CD4-positive, alpha-beta T cell (primary cell): ENCODE measurements at places on chromosomes 2 and 18. TPM values are rescaled to one million over a fixed set of nuclear protein-coding genes. Genes with fewer than 3 reads are reported as not detected.

The KIF1A gene
- total RNA-seq, result not detected

The SAG gene
- 0.22 TPM for total RNA-seq

The SERPINB12 gene
- total RNA-seq, result not detected

DNA sequence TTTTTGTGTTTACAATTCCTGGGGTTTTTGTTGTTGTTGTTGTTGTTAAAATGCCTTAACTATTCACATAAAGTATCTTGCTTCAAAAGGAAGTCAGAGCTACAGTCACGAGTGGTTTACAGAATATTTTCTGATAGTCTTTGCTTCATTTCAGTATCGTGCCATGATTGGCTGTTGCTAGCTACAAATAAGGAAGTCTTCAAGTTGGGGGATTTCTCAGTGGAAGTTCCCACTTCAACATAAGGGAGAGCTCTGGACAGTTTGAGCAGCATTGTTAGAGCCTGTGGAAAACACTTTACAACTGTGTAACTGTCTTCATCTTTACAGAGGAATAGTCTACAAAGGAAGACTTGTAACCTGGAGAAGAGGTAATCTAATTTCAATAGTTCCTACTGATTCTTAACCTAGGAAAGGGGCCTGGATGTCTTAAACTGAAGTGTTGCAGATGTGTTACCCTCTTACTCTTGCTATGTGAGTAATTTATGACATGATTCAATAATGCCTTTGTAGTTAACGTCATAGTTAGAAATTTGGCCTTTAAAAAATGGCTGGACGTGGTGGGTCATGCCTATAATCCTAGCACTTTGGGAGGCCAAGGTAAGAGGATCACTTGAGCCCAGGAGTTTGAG lies 23.4 kb upstream of the TANK start:
- DNase-seq, result no peak

GRCh38 chr2:178517496-178517895 lies 37.2 kb downstream of the PLEKHA3 start:
- DNase-seq, result no peak

GRCh38 chr2:239441261-239442078 lies 40.6 kb upstream of the HDAC4 start:
- no peak for DNase-seq

- no peak for DNase-seq
Observed at GRCh38 chr2:232537079-232537478, 2.4 kb upstream of the CHRNG start.

DNA sequence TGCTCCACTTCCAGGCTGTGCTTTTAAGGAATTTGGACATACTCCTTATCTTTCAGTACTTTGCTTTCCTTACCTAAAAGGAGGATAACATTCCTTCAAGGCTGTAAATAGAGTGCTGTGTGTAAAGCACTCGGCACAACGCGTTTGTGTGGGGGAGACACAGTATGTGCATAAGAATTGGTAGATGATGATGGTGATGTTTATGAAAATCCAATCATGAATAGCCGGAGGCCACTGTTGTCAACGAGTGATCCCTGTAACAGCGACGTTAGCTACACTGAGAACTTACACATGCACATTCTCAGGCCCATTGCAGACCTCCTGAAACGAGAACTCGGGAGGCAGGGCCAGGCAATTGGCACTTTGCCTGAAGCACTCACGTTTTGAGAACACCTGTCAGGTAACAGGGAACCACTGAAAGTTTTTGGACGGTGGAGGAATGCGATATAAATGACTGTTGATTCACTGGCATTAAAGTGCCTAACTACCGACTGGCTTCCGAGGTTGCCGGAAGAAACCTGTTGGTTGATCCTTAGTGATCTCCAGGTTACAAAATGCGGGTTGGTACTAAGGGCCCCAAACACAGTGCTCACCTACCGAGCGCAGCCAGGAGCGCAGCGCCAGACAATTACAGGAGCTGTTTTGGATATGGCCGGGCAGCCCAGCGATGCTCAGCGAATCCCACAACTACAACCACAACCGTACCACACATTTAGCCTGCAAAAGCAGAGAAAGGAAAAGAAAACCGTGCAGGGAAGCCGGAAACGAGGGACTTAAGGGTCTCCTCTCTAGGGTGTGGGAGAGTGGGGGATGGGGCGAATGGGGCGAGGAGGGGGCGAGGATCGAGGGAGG lies 1.0 kb upstream of the MAP4K4 start:
- DNase-seq, result no peak

DNA sequence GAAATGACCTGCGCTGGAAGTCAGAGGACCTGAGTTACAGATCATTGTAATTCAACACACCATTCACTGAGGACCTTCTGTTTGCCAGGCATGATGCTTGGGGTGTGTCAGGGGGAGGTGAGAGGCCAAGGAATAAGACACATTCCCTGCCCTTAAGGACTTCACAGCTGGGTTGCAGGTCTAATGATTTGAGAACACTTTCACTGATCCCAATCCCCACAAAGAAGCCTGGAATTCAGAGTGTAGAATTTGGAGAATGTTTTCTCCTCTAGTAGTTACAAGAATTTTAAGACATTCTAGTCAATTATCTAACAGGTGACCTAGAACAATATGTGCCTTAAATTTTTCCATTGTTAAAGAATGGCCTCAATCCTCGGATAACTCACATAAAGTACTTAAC lies 322.4 kb downstream of the TNS1 start:
- no peak for DNase-seq

DNA sequence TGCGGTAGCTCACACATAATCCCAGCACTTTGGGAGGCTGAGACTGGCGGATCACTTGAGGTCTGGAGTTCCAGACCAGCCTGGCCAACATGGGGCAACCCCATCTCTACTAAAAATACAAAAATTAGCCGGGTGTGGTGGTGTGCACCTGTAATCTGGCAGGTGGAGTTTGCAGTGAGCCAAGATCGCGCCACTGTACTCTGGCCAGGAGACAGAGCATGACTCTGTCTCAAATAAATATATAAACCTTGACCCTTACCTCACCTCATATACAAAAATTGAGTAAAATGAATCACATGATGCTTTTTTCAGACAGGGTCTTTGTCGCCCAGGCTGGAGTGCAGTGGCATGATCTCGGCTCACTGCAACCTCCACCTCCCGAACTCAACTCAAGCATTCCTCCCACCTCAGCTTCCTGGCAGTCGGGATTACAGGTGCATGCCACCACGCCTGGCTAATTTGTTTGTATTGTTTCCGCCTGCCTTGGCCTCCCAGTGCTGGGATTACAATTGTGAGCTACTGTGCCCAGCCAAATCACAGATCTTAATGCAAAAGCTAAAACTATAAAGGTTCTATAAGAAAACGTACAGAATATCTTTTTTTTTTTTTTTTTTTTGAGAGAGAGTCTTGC lies 25.3 kb downstream of the XPO1 start:
- DNase-seq, result no peak
